ENCODE measurements at places on chromosomes 12 and 14.
A peak's percentile ranks its signal among the peaks of the same experiment; 100 is the strongest.

DNA sequence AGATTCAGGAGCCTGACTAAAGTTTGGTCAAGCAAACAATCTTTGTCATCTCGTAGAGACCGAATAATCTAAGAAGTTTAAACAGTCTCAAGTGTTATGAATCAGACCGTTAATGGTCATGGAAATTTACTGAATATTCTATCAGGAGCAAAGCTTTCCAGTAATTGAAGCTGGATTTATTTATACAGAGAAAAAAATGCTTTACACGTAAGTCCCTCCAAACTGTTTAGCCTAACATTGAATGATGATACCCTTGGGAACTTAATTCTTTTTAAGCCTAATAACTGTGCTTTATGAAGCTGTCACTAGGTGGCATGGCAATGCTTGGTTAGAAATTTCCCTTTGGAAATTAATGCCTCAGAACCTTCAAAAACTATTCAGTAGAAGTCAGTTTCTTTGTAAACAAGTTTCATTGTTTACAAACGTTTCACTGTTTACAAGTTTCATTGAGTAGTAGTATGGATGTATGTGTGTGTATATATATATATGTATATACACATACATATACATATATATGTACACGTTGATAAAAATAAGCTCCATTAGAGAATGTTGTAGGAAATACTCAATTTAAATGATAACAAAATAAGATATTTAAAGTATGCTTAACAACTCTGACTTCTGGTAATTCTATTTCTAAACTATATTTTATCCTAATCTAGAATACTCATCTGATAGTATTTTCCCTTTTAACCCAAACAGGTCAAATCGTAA is 32.1 kb downstream of the DEPDC4 start:
- no peak for DNase-seq

- DNase-seq: no peak
Measured at GRCh38 chr14:94158239-94158883, 15.8 kb upstream of the PPP4R4 start.

GRCh38 chr12:168763-169525 is 45.0 kb downstream of the SLC6A12 start:
- DNase-seq: no peak

DNA sequence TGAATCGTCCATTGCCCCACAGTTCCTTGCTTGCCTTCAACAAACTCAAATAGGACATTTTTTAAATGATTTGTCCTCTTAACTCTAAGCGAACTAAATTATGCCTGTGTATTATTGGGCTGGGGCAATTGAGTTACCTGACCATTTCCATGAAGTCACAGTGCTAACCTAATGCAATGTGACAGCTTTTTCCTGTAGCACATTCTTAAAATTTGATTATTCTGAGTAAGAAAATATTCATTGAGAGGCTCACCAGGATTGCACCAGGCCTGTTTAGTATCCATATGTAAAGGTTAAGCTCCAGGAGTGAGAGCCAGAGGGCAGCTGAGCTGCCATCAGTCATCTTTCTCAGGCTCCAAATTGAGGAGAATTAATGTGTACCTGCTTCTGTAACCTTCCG is 90.9 kb downstream of the GPR65 start:
- DNase-seq: no peak

DNA sequence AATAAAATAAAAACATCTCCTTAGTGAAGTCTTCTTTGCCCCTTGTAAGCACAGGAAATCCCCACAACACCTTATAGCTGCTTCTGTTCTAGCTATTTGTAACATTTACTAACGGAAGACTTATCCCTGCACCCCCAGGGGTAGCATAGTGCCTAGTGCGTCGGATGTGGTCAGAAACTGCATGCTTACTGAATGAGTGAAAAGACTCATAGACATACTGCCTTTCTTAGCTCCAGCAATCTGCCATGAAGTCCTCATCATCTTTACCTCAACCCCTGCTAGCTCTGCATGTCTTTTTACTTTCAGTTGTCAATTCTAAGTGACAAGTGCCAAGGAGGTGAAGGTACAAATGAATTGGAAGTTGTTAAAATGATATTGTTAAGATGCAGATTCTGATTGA is 12.9 kb downstream of the RIOX1 start:
- no peak for DNase-seq

DNA sequence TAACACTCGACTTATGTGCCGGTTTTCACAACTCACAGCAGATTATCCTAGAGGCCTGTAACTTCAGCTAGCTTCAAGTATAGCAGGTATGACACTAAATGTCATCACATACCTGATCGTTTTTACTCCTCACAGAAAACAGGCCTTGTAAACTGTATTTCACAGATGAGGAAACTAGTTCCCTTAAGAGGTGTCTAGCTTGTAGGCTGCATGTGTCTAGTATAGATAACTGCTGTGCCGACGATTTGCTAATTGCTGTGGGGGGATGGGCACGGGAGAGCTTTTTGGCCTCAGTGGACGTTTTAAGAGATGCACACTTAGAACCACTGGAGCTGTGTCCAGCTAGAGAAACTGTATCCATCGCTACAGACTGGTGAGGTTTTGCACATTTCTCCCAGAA is 78.8 kb downstream of the PAPOLA start:
- DNase-seq: no peak

DNA sequence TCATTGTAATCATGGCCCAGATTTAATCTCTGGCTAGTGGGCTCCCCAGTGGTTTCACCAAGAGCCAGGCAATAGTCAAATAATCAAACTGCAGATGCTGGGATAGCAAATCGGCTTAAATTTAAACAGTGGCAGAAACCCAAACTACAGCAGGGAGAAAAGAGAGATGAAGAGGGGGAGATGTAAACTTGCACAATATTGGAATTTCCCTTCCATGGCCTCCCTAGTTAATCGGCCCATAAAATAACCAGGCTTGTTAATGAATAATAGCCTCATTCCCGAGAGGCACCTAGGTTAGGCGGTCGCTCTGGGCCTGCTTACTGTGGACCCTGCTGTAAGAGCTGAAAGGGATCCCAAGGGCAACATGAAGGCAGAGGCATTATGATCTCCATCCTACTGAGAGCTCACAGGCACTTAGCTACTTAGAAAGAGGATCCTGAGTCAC is 116.2 kb downstream of the NUAK1 start:
- DNase-seq: no peak

DNA sequence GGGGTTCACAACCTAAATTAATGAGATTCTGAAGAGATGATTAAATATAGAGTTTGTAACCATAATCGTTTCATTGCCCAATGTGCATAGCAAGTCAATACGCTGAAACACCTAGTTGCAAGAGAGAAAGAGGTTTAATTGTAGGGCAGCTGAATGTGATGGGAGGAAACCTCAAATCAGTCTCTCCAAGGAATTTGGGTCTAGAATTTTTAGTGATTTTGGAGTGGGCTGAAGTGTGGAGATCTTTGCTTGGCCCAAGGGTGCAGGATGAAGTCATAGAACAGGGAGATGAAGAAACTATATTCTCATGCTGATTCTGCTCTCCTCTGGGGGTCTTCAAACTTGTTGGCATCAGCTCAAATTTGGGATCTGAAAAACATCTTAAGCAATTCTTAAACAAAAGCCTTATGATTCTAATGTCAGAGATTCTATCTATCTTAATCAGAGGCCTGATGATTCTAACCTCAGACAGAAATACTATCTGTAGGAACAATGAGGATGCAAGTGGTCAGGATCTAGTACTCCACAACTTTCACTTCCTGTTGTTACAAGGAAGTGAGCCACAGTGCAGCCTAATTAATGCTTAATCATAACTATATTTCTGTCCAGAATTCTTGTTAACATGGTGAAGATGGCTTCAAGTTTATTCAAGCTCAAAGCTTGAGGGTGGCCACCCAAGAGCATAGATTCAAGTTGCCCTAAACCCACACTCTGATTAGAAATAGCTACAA is 80.2 kb upstream of the FUT8 start:
- no peak for DNase-seq

- no peak for DNase-seq
Measured at GRCh38 chr12:124592050-124592449, 24.6 kb upstream of the NCOR2 start.

DNA sequence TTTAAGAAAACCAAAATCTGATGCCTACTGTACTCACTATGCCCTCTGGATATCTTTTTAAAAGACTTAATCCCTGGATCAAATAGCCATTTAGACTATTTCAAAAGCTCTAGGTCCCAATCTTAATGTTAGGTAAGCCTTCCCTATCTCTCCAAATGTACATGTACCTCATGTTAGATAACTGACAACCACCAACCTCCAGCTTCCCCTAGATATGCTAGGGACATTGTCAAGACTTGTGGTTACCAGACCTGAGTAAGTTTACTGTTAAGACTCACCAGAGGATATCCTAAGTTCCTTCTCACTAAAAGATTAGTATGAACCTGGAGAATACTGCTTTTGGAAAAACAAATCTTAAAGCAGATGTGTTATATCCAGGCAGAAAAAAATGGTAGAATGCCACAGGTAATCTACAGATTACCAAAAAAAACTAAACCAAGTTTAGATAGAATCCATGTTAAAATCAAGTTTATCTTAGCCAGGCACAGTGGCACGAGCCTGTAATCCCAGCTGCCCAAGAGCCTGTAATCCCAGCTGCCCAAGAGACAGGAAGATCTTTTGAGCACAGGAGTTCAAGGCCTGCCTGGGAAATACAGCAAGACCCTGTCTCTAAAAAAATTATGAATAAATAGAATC is 9.7 kb downstream of the NAP1L1 start:
- DNase-seq: no peak

GRCh38 chr14:105841022-105842009 is 314.9 kb downstream of the TMEM121 start:
- no peak for DNase-seq

GRCh38 chr12:46699986-46700385 is 125.8 kb downstream of the SLC38A4 start:
- peak; percentile 17 for DNase-seq

- peak; percentile 56 for DNase-seq
Measured at GRCh38 chr14:61388173-61388975, 67.0 kb downstream of the PRKCH start.

DNA sequence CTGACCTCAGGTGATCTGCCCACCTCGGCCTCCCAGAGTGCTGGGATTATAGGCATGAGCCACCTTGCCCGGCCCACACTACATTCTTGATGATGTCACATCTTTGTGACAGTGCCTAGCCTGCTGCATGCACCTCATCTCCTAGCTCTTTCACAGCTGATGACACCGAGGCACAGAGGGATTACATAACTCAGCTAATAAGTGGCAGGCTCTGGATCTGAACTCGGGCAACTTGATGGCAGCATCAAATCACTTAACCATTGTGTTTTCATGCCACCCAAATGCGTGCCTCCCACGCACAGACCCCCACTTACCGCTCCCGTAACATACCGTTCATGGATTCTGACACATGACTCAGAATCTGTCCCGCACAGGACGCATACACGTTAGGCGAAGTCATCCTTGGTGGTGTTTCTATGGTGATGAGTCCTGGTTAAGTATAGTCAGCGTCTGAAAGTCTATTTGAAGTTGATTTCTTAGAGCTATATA is 7.4 kb downstream of the TMEM120B start:
- no peak for DNase-seq

GRCh38 chr14:76138758-76139723 is 12.7 kb upstream of the GPATCH2L start:
- no peak for DNase-seq

DNA sequence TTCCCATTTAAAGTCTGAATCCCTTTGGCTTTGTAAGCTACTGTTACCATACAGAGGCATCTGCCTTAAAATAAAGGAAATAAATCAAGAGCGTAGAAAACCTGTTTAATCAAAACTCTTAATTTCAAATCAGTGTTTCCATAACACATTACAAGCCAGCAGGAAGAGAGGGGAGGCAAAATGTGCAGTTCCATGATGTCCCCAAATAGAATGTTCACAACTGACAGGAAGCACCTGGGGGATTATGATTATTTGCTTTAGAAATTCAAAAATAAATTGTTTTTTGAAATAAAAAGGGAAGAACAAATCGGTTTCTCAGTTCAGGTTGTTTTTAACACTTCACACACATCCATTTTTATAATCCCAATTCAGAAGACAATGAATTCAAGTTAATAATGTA is 21.4 kb downstream of the SOCS2 start:
- DNase-seq: no peak

DNA sequence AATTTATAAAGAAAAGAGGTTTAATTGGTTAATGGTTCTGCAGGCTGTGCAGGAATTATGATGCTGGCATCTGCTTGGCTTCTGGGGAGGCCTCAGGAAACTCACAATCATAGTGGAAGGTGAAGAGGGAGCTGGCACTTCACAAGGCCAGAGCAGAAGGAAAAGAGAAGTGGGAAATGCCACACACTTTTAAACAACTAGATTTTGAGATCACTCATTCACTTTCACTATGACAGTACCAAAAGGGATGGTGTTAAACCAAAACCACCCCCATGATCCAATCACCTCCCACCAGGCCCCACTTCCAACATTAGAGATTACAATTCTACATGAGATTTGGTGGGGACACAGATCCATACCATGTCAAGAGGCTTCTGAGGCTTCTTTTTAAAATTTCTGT is 62.6 kb downstream of the SLC38A4 start:
- no peak for DNase-seq

DNA sequence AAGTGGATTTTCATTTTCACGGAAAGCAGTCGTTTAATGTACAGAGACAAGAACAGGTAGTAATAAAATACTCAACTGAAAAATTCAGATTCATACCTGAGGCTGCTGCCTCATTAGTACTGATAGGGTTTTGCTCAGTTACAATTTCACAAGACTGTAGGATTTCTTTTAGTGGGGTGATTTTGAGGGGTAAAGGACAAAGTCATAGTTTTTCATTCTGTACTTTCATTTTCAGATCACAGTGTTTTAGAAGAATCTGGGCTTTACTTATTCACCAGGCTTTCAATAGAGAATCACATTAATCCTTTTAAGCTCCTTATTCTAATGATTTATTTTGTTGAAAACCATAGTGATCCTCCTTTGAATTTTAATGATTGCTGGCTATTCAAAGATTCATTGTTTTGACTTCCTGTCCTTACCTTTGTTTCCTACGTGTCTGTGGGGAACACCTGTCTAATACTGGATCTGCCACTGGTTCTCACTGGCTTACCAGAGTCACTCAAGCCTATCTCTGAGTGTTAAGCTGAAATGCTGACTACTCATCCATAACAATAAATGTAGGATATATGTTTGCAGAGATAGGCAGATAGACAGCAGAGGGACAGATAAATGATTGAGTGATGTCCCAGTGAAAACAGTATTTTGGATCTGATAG is 243.8 kb upstream of the NPAS3 start:
- no peak for DNase-seq

DNA sequence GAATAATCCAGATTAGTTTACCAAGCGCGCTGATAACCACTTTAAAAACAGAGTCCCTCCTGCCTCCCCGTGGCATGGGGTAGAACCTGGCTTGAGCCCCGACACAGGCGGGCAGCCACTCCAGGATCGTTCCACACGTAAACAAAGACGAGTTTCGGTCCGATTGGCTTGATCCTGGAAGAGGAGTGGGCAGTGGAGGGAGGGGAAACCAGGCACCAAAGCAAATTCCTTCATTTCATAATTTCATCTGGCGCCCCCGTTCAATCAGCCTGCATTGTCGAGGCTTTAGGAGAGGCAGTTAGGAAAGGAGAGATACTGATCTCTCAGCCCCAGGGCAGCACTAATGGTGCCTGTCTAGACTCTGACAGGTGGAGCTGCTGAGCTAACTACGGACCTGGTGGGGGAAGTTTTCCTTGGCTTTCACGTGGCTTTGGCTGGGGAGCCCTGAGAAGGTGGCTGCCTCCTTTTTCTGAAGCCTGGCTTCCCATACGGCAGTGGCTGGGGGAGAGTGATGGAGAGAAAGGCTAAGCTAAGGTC is 751 bp upstream of the GPRC5A start:
- peak; percentile 32 for DNase-seq
